Iris pigment epithelial cell (primary cell): ENCODE measurements at places on chromosomes 1 and 21.

DNA sequence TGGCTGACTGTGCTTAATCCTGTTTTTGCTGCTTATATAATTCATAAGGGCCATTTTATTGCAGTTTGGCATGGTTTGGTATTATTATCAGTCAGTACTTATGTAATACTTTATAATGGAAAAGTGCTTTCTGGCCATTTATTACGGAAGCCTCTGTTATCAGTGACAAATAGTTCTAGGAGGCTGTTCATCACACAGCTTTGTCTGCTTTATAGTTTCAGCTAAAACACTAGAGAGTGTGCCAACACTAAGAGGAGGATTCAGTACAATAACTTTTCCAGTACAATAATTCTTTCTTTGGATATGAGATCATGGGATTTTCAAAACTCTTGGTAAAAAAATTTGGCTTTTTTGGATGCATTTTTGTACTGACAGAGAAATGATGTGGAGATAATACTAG lies 102.9 kb upstream of the PTGFR start:
- no peak for DNase-seq

- no peak for DNase-seq
These were observed 657 bp upstream of the TNFRSF18 start for GRCh38 chr1:1206966-1207531.

DNA sequence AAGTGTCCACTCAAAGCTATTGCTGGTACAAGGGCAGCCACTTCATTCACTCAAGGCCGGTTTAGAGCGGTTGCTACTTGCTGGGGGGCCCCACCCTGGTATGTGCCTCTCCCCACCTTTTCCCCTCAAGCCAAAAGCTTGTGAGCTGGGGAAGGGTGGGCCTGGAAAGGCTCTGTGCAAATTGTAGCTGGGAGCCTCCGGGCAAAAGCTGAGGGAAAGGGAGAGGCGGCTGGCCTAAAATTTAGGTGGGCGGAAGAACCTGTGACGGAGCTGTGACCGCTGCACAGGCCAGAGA lies 306 bp upstream of the SH3D21 start:
- no peak for DNase-seq

DNA sequence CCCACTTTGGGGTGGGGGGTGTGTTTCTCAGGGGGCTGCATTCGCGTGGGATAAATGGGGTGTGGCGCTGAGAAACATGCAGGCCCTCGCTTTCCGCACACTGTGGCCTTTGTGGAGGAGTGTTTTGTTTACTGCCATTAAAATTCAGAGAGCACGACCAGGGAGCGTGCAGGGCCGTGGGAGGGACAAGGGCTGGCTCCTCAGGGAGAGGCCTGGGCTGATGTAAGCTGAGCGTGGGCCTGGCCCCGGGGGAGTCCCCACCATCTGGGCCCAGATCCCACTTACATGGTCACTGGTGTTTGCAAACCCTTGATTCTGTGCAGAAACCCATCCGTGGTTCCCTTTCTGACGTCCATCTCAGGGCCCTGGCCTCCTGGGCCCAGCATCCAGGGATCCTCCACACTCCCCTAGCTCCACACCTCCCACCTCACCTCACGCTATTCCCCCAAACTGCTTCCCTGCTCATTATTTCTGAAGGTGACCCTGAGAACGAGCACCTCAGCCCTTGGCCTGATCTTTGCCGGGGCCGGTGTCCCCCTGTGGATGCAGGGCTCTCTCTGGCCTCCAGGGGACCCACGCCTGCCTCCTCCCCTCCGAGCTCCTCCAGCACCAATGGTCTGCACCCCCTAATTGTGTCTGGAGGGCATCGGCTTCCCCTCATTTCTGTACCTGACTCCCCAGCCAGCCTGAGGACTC lies 92.5 kb upstream of the SIM2 start:
- DNase-seq = no peak

- peak; percentile 90 for DNase-seq
These were observed 56.1 kb downstream of the HIVEP3 start for GRCh38 chr1:41862384-41863221.

- peak; percentile 52 for DNase-seq
These were observed 68.3 kb upstream of the GCLM start for GRCh38 chr1:93977598-93977945.

DNA sequence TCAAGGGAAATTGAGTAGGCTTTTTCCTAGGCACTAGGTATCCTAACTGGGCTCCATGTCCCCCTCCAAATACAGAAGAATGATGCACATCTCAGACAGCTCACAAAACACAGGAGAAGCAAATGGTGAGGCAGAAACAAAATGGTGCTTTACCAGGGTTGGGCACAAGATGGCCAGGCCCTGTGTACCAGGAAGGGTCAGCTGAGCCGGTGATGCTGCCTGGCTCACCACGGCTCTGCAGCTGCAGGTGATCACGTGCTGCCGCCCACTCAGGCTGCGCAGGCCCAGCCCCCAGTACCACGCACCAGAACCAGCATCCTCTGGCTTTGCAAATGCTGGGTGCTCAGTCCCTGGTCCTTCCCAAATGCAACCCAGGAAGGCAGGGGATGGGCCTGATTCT lies 993 bp upstream of the DSCAM start:
- DNase-seq = no peak

DNA sequence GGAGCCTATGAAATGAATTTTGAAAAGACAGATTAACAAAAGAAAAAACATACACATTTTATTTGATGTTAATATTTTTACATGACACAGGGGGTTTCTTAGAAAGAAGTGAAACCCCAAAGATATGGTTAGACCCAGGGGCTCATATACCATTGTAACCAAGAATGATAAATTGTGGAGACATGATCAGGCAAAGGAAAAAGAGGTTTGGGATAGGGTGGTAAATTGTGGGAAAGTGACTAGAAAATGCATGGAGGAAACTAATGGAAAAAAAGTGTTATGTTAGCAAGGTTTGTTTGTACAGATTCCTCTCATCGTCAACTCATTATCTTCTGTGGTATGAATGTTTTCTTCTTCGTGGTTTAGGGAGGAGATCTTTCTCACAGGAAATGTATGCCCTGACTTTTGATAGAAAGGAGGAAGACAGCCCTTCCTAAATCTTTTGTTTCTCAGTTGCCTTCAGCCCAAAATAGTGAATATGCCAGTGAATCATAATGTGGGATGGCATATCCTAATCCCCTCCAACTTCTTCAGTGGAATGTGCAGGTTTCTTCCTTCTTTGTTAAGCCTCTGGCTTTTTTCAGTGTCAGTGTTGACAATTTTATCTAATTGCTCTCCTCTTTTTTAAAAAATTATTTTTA lies 140.4 kb upstream of the UBE2U start:
- peak; percentile 82 for DNase-seq
